ENCODE measurements at places on chromosomes 2 and 18.

DNA sequence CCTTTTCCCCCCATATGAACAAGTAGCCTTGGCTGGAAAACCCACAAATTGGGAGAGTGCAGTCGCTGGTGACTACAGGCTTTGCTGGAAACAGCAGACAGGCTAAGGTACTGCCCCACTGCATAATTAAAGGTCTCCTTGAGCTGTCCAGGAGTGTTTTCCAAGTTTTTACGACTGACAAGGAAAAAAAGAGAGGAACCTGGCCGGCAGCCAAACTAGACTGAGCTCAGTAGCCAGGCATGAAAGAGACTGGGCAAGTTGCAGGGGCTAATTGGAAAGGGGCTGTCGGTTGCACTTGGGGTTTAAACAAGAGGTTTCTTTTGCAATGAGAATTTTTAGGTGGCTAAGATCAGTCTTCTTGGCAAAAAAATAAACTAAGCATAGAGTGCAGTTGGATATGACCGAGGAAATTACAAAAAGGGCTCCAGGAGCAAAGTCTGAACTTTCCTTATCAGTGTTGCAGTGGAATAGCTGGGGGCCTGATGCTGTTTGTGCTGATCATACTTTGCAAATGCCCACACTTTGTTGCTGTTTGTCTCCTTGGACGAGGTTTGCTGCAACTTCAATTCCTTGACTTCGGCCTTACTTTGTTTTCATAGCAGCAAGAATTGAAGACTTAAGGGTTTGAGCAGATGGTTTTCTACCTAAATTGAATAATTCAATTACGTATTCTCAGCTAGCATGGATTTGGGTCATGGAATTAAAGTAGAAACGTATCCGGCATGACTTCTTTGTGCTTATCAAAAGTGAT, 2.1 kb downstream of the GULP1 start:
- peak; percentile 72 for DNase-seq

- no peak for DNase-seq
Measured at GRCh38 chr2:17749753-17750438, 3.7 kb downstream of the SMC6 start.

DNA sequence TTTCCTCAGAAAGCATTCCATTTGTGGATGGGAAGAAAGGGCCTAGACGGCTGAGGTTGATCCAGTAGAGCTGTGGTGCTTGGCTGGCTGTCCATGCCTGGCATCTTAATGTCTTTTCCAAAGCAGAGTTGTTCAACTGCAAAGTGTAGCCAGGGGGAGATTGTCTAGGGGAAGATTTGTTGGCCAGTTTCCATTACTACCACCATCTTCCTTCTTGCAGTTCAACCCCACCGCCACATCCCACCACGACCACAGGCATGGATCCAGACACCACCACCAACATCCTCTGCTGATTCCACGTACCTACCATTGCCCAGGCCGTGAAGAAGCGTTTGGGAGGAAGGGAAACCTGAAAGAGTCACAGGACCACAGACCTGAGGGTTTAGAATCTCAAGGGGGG, 50.7 kb upstream of the HAAO start:
- no peak for DNase-seq

DNA sequence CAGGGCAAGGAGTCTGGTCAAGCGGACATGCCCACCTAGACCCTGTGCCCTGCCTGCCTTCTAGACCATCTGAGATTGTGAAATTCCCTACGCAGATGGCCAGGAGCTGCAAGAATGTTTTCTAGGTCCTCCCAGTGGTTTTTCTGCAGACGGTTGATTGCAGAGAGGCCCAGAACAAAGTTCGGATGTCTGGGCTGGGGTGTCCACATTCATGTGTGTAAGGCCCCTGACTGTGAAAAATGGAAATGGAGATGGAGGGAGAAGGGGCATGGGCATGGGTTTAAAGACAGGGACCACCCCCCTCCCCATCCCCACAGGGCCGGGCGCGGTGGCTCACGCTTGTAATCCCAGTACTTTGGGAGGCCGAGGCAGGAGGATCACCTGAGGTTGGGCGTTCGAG, 11.8 kb downstream of the ARHGAP25 start:
- DNase-seq, result no peak

DNA sequence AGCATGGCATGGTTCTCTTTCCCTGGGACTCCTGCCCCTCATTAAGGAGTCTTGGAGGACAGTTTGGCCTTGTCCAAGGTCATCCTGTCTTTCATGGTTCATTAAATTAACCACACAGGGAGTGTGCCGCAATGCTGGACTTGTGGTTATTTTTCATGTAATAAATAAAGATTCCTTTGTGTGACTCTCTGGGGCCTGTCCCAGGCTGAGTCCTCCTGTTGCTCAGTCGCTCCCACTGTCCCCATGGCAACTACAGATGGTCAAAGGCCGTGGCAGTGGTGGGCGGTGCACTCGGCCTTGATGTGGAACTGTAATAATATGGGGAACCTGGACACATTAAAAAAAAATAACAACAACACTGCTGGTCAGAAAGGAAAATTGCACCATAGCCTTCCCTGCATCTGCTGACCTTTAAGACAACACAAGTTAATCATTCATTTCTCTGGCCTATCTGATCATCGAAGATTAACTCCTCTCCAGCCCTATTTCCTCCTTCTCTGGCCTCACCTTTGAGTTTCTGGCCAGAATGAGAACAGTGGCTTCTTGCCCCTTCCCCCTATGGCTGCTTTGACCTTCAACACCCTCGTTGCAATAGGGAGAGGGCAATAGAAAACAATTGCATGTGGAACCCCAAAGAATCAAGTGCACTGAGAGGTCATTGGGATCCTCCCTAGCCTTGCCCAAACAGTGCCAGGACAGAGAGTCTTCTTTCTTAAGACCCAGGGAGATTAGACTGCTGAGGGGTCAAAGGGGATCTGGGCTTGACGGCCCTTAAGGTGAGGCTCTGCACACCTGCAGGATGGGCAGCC, 44.7 kb downstream of the PSD4 start:
- DNase-seq, result no peak

DNA sequence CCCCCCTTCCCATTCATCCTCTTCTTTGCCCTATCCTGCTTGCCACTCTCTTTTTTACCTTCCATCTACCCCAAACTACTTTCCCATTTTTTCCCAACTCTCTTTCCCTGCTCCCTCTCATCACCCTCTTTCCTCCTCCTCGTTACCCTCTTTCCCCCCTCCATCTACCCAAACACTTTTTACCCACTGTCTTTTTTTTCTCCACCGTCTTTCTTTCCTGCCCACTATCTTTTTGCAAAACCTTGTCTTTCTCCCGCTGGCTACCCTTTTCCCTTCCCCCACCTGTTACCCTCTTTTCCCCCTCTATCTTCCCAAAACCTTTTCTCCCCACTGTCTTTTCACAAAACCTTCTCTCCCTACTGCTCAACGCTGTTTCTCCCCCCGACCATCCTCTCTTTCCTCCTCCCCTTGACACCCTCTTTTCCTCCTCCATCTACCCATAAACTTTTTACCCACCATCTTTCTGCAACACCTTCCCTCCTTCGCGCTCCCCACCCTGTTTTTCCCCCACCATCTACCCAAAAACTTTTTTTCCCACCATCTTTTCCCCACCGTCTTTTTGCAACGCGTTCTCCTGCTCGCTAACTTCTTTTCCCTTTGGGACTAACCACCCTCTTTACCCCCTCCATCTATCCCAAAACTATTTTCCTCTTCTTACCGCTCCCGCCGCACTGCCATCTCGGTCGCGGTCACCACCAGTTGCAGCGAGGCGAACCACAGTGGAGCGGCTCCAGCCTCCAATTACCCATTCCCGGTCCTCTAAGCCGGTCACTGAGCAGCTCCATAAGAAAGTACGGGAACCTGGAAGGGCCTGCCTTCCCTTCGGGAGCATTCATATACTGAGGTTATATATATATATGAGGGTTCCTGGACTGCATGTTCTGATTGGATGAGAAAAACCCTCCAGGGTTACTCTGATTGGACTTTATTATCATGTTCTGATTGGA, 15.0 kb downstream of the CCDC74A start:
- DNase-seq, result no peak

- DNase-seq, result no peak
Measured at GRCh38 chr2:215066124-215066523, 72.3 kb downstream of the ABCA12 start.

GRCh38 chr2:225310745-225311144, 88.8 kb upstream of the NYAP2 start:
- no peak for DNase-seq

DNA sequence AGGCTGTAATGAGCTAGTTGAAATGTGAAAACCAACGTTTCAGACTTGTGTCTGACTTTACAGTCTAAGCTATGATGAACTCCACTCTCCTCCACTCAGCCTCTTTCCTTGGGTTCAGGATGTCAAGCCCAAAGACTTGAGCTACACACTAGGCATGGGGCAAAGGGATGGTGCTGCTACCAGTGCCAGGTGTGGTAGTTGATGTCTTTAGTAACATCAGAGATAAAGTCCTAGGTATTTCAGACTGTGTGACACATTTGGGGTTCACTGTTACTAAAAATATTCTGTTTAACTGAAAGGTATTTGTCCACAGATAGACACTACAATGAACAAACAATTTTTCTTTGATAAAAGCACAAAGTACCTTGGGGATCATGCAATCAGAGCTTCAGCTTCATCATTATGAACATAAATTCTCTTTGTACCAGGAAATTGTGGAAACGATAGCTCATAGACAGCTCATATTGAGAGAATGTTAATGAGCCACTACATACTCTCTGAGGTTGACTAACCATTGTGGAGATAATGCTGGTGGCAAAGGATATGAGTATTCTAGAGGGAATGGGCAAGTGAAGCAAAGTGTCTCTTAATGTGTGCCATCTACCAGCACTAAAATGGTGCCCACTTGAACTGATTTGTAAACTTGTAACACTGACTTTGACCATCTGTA, 253.7 kb upstream of the THUMPD2 start:
- DNase-seq, result no peak

DNA sequence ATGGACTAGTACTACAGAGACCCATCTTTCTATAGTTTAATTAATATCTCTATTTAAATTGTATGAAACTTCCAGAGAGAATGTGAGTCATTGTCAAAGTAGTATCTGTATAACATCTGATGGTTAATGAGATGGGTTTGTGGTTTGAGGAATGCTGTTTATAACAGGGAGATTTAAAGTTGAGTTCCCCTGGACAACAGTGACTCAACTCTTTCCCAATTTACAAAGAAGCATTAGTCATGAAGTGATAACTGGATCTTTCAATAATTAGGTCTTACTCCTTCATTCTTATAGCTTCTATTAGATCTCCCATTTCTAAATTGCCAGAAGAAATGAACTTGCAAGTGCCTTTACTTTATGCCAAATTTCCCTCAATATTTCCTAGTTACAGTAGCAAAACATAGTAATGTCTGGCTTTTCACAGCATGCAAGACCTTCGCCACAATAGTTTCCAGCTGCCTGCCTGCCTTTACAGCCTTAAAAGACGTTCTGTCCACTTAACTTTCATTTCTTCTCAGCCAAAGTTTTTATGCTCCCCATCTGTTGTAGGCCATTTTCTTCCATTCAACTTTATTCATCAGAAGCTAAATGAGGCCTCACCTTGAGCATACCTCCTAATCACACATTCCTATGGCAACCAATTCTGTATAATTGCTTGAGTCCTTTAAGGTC, 47.7 kb upstream of the WDR75 start:
- no peak for DNase-seq

GRCh38 chr2:234395891-234396420, 100.9 kb downstream of the ARL4C start:
- DNase-seq, result no peak

- no peak for DNase-seq
Measured at GRCh38 chr2:24993406-24994145, 21.8 kb upstream of the DNAJC27 start.

GRCh38 chr18:35862119-35862640, 110.3 kb upstream of the RMP24 start:
- no peak for DNase-seq

GRCh38 chr2:178233428-178233827, 39.1 kb downstream of the OSBPL6 start:
- no peak for DNase-seq

DNA sequence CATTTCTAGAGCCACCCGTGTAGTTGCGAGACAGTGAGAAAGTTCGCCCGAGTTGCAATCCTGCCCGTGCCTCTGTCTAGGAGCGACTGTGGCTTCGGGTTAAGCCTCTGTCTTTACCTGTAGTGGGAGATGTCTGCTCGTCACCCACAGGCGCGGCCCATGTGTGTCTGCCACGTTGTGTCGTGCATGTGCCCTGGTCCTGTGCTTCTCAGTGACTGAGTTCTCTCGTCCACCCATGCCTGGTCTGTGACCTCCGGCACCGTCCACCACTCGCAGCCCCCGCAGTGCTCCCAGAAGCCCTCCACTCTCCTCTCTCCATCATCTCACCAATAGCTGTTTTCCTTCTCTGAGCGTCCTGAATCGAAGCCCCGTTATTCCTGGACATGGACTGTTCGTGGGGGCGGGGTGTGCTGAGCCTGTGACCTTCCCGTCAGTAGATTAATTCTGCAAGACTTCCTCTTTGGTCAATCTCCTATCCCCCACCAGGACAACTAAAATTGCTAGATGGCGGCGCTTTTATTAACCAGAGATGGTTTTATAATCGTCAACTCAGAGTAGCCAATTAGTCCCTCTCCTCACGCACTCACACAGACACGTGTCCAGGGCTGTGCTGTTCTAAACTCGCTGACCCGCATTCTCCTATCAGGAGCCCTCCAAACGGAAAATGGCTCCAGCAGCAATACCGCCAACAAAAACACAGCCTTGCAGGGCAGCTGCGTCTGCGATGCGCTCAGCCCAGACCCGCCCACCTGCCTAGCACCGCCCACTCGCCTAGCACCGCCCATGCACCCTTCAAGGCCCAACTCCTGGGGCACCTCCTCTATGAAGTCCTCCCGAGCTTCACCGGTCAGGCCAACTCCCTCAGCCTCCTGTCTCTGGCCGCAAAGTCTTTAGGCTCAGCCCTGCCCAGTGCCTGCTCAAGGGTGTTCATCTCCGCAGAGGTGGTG, 119.4 kb downstream of the TWIST2 start:
- no peak for DNase-seq

GRCh38 chr18:35635170-35635569, 53.6 kb downstream of the GALNT1 start:
- DNase-seq, result no peak

DNA sequence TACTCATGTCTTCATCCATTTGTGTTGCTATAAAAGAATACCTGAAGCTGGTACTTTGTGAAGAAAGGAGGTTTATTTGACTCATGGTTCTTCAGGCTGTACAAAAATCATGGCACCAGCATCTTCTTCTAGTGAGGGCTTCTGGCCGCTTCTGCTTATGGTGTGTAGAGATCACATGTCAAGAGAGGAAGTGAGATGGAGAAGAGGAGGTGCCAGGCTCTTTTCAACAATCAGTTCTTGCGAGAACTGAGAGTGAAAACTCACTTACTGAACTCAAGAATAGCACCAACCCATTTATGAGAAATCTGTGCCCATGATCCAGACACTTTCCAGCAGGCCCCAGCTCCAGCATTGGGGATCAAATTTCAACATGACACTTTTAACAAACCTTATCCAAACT, 30.0 kb upstream of the BARD1 start:
- DNase-seq, result no peak

DNA sequence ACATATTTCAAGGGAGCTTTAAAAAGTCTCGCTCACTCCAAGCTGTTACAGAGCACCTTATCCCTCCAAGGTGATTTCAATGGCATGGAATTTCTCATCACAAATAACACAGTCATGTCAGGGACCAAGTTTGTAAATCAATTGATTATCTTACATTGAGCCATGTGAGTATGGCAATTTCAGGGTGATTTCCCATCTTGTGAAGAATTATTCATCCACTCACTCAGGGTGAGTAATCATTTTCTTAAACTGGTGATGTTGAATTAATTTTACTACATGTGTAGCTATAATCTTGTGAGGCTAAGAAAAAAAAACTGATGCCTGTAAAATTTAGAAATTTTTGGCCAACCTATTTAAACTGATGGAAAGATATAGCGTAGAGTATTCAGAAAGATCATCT, 3.3 kb upstream of the ABCA12 start:
- DNase-seq, result no peak

- DNase-seq, result no peak
Measured at GRCh38 chr2:240287496-240288086, 147.1 kb upstream of the OTOS start.
